Esophagus squamous epithelium (tissue), 5 donors: ENCODE measurements at places on chromosomes 7 and 10.

GRCh38 chr7:29192811-29193210 lies 1.8 kb upstream of the CHN2 start:
- no peak for DNase-seq

GRCh38 chr7:20796500-20796899 lies 9.8 kb upstream of the SP8 start:
- no peak for DNase-seq

DNA sequence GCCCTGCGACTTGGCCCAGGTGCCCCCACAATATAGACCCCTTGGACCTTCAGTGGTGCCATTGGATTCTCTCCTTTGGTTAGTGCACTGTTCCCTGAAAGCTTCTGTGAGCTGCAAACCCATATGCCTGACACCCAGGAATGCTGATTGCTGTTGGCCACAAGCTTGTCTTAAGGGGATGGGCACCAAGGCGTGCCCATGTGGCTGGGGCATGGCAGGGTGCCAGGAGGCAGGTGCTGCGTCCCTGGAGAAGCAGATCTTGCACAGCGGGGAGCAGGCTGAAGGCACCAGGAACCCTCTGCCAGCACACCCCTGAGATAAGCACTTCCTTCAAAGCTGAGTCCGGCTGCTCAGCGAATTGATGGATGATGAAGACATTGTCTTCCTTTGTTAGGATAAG lies 411.8 kb downstream of the SDK1 start:
- DNase-seq, result no peak

- DNase-seq, result no peak
These were observed 31.8 kb downstream of the NUDT1 start for GRCh38 chr7:2273866-2274265.

GRCh38 chr10:5656737-5657579 lies 9.4 kb downstream of the ASB13 start:
- DNase-seq, result no peak

GRCh38 chr10:96235326-96236089 lies 35.9 kb downstream of the BLNK start:
- no peak for DNase-seq

DNA sequence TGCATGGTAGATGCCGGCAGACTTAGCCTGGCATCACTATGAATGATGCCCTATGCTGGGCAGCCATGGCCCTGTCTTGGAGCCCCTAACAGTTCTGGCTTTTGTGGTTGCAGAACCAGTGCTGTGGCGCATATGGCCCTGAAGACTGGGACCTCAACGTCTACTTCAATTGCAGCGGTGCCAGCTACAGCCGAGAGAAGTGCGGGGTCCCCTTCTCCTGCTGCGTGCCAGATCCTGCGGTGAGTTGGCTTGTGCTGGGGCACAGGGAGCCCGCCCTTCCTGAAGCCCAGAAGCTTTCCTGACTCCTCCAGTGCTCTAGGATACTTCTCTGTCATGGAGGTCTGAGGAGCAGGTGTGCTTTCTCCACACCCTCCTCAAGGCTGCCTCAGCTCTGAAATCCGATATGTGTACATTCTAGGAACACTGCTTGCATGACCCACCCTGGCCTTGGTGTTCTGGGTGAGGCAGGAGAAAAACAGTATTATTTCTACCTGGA lies 25.6 kb upstream of the SH2D4B start:
- no peak for DNase-seq

GRCh38 chr10:86888585-86889381 lies 68.6 kb downstream of the MMRN2 start:
- DNase-seq, result no peak

DNA sequence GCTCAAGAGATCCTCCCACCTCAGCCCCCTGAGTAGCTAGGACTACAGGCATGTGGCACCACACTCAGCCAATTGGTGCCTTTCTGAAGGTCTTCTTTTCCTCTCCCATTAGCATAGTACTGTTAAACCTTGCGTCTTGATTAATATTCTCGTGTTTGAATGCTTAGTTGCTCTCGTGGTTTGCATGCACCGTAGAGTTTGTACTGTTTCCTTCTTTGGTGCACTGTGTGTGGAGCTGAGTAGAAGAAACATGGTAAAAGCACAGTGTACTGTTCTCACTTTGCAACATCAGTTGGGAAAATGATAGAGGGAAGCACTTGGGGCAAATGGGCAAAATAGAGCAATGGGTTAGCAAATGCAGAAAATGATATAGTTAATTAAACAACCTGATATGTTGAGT lies 27.6 kb upstream of the RPA3 start:
- DNase-seq, result no peak

DNA sequence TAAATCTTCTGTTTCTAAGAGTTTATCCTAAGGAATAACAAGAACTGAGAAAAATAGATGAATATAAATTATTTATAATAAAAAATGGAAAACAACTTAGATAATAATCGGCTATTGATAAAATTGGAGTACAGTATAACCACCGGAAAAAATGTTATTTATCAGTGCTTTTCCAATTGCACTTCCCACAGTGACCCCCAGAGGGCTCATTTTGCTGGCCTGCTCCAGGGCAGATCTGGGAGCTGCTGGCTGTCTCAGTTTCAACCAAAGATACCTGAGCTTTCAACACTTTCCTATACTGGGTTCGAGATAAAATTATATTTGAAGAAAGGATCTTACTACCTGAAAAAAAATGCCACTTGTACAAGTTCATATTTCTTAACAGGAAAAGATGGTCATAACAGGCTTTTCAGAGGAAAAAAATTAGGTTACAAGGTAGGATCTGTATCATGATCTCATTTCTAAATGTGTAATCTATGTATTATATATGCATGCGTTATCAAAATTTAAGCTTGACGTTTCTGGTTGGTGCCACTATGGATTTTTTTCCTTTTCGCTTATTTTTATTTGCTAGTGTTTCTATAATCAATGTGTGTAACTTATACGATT lies 165.7 kb downstream of the NPSR1 start:
- no peak for DNase-seq

DNA sequence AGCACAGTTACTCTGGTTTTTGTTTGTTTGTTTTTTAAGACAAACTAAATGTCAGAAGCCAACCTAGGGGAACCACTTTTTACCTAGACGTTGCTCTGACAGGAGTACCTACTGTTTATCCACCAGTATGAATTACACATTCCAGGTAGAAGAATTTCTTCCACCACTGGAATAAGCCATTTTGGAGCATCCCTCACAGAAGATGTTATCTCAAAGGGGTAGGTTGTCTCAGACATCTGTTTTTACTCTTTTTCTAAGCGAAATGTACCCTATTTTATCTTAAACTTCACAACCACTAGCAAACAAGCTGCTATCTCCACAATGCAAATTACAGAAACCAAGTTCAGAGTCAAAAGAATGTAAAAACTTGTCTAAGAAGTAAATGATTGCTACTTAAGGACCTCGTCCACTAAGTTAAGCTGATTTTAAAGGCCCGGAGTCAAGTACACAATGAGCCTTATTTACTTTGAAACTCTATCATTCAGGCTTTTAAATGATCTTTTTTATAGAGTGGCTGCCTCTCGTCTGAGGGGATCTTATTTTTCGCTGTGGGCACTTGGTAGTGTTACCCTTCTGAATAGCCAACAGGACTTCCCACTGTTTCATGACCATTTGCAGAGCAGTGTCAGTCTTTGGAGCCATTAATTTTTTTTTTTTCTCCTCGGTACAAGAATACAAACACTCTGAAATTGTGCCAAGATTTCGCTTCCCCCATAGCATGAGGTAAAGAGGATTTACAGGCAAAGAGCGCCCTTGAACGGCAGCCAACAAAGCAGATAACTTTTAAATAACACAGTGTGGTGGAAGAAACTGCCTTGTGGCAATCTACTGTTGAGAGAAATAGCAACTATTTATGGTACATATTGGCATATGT lies 15.7 kb upstream of the ARMC3 start:
- no peak for DNase-seq

- DNase-seq, result no peak
These were observed 120.3 kb downstream of the BMPER start for GRCh38 chr7:34025600-34025999.

GRCh38 chr7:117873310-117874190 lies at the start of gene CTTNBP2:
TSS of gene CTTNBP2 (minus strand) at chr7:117873441. CDS start at chr7:117873415, 26 bp downstream.
- no peak for DNase-seq

DNA sequence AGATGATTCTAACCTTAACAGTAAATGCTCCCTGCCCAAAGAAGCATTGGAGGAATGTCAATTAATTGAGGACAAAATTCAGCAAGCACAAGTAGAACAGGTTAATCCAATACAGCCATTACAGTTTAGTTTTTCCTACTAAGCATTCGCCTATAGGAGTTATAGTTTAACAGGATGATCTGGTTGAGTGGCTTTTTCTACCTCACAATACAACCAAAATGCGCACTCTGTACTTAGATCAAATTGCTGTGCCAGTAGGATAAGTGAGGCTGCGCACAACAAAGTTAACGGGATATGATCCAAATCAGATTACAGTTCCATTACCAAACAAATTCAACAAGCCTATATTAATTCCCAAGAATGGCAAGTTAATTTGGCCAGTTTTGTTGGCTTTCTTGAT lies 117.1 kb upstream of the TRIM24 start:
- DNase-seq, result no peak

DNA sequence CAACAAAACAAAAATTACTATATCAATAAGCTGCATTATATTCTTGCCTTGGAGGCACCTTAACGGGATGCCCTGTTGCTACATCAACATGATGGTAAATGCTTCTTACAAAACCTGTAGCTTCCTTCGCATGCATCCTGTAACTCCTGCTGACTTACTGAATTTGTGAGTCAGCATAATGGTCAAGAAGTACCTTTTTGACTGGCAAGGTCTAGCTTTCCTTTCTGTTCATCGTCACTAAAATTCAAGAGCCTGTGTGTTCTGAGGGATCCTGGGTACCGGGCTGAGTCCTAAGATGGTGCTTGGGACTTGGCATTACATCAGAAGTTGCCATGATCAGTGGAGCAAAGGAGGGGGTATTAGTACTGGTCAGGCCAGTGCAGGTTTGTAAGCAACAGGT lies 4.9 kb downstream of the PFKFB3 start:
- DNase-seq, result no peak

- no peak for DNase-seq
These were observed 45.3 kb upstream of the ZMIZ1 start for GRCh38 chr10:79023240-79024162.

DNA sequence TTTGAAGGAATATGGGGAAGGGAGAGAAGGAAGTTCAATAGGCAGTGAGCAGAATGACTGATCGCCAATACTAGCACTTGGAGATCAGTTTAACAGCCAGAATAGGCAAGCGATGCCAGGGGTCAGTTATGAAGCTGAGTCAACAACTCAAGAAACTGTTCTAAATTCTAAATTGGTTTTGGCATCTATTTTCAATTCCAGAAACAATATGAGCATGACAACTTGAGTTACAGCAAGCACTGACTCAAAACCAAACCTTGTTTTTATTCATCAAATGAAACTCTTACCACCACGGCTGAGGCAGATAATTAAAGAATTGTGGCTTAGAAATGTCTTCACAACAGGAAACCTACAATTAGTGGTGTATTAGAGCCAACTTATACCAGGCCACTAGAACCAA lies 180.5 kb upstream of the ASAH2 start:
- no peak for DNase-seq

GRCh38 chr7:75614401-75614800 lies 122.3 kb downstream of the SPDYE5 start:
- DNase-seq, result no peak

- no peak for DNase-seq
These were observed 43.3 kb downstream of the ETV1 start for GRCh38 chr7:13946181-13946580.

GRCh38 chr7:93861325-93861949 lies 29.1 kb downstream of the TFPI2 start:
- DNase-seq, result no peak

DNA sequence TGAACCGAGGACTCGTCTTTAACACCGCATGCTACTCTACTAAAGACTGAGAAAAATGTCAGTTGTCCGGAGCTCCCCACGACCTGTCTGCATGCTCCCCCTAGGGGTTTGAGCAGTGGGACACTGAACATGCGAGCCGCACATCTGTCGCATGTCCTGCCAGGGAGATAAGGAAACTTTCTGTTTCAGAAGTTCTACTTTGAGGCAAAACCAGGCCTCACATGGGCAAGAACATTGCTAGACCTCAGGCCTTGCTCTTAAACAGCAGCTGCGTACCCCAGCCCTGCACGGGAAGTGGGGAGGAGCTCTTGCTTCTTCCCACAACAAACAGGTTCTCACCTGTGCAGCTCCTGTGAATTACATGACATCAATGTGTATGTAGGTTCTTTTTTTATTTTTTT lies 30.3 kb upstream of the HERPUD2 start:
- no peak for DNase-seq

DNA sequence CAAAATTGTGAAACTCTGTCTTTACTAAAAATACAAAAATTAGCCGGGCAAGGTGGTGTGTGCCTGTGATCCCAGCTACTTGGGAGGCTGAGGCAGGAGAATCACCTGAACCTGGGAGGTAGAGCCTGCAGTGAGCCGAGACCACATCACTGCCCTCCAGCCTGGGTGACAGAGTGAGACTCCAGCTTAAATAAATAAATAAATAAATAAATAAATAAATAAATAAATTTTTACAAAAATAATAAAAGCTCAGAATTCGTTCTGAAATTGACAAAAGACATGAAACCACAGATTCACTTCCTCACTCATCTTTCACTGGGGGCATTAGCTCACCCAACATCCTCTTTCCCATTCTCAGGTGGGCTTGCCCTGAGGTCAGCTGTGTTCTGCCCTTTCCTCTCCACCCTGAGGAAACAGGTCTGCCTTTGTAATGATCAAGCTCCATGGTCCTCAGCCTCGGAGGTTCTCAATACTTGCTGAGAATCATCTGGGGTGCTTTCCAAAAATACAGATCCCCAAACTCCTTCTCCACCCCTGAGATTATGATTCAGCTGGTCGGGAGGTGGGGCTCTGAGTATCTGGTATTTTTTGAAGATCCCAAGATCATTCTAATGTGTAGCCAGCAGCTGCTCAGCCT lies 29.2 kb upstream of the APBB1IP start:
- DNase-seq, result no peak

- no peak for DNase-seq
These were observed 322.1 kb upstream of the AUTS2 start for GRCh38 chr7:69276011-69276729.

DNA sequence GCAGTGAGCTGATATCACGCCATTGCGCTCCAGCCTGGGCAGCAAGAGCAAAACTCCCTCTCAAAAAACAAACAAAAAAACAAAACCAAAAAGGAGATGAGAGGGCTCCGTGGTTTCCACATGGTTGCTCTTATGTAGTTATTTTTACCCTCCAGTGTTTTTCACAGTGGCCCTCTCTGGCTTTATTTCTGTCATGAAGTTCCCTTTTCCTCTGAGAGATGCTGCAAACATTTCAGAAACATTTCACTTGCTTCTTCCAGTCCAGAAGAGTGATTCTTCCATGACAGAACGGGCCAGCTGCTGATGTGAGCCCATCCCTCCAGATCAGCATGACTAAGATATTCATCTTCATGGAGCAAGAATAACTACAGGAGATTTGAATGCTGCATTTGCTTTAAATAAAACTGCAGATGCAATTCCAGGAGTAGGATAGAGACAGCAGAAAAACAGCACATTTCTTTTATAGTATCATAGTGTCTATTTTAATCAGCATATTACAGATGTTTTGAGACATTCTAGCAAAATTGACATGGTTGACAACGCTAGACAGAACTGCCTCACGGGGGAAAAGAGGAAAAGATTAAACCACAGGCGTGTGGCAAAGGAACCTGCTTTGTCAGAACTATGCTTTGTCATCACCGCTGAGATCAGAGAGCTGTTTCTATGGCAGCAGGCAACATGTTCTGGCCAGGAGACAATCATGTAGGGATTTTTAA lies 40.3 kb downstream of the NRCAM start:
- DNase-seq, result no peak
